ENCODE measurements at places on chromosomes 5 and 9.

DNA sequence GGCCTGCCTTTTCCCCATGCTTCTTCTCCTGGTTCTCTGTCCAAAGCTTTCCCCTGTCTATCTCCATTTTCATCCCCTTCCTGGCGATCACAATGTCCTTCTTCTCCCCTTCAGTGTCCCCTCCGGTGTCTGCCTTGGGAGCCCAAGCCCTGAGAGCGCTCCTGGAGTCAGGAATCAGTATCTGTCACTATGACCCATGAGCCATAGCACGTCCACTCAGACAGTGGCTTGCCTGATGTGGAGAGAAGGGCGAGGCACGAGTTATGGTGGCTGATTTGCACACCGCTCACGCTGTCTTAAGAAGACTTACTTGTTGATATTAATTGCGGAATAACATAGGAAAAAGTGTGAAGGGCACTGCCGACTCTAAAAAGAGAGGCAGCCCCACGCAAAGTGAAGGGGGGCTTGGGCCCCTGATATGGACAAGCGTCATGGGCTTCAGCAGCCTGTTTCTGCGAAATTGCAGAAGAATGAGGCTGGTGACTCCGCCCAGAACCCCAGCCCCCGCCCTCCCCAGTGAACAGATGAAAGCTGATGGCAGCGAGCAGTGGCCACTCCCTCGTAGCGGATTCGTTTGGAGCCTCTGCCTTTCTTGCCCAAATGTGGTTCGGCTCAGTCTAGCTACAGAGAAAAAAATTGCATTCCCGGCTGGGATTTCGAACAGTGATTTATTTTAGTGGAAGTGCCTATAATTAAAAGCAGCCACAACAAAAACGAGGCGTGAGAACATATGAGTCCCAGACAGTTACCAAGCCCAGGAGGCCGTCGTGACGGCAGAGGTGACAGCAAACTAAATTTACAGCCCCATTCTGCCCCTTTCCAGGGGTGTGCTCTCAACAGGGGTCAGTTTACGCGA lies 149.8 kb downstream of the ICE1 start:
- DNase-seq: no peak

- no peak for DNase-seq
Measured at GRCh38 chr5:151026088-151026487, 5.7 kb downstream of the GPX3 start.

GRCh38 chr5:119011186-119011585 lies 22.8 kb upstream of the DTWD2 start:
- no peak for DNase-seq

- DNase-seq: no peak
Measured at GRCh38 chr9:135669616-135670285, 6.6 kb downstream of the LCN9 start.

Measured in CD4-positive, CD25-positive, alpha-beta regulatory T cell (primary cell).